Stimulated activated CD4-positive, alpha-beta T cell treated with anti-CD3 and anti-CD28 coated beads, Interleukin-12 subunit alpha, Interleukin-12 subunit beta, amount 100 ng/mL, for 24 hours (primary cell): ENCODE measurements at places on chromosomes 3 and 15.

DNA sequence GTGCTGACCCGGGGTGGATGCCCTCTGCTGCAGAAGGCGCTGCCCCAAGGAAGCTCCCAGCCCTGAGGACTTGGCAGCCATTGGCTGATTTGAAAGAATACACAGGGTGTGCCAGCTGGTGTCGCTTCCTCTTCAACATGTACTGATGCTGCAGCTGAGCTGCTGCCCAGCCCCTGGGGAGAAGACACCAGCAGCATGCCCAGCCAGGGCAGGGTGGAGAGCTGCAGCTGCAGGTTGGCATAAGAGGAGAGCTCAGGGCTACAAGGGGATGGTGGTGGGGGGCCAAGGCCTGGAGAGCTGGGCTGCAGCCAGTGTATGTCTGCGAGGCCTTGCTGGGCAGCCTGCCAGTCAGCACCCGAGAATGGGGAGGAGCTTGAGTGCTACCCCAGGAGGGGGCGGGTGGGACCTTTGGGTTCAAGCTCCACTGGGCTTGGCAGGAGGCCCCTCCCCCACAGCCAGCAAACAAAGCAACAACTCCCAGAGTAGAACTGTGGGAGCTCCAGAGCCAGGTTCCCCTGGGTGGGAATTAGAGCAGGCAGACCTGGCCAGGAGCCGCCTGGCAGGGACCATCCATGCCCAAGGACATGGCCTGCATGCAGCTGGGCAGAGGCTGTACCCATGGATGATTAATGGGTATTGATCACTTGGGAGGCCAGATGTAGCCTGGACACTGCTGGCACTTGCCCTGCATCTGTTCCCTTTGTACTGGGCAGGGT, 9.2 kb upstream of the SEMA4B start:
- DNase-seq: no peak

GRCh38 chr3:36867810-36868209, 77.0 kb downstream of the TRANK1 start:
- no peak for DNase-seq

DNA sequence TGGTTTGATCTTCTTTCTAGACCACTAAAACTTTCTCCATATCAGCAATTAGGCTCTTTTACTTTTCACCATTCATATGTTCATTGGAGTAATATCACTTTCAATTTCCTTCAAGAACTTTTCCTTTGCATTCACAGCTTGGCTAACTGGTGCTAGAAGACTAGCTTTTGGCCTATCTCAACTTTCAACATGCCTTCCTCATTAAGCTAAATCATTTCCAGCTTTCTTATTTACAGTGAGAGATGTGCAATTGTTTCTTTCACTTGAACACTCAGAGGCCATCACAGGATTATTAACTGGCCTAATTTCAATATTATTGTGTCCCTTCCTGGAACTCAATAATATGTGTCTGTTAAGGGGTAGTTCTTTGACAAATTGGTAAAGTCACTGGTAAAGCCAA, 42.8 kb upstream of the PLOD2 start:
- DNase-seq: no peak

- DNase-seq: no peak
Measured at GRCh38 chr15:98699591-98700424, 51.5 kb downstream of the IGF1R start.

GRCh38 chr3:9291821-9292410, 42.5 kb upstream of the SRGAP3 start:
- no peak for DNase-seq

DNA sequence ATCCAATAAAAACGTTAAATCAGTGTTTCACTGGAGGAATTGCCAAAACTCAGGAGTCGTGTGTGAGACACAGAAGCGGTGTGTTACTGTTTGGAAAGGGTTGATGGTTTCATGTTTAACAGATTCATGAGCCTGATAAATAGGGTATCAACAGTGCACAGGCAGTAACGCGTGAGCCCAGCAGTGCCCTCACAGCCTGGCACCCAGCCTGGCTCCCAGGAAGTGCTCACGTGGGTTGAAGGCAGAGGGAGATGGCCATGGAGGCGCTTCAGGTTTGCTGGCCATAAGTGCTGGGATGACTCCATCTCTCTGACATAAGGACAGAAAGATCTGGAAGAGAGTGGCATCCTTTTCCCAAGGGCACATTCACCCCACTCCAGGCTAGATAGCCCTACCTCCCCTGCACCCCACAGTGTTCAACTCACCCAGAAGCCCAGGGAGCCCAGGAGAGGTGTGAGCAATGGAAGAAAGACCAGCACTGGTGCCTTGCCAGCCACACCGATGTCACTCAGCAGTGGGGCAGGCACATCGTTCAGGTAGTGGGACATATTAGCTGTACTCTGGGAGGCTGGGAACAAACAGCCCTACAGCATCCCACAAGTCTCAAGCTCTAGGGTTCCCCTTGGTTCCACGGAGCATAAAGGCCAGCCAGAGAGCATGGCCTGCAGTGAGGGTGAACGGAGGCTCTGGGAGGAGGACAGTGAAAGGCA, 164.3 kb downstream of the LRRK1 start:
- DNase-seq: no peak

DNA sequence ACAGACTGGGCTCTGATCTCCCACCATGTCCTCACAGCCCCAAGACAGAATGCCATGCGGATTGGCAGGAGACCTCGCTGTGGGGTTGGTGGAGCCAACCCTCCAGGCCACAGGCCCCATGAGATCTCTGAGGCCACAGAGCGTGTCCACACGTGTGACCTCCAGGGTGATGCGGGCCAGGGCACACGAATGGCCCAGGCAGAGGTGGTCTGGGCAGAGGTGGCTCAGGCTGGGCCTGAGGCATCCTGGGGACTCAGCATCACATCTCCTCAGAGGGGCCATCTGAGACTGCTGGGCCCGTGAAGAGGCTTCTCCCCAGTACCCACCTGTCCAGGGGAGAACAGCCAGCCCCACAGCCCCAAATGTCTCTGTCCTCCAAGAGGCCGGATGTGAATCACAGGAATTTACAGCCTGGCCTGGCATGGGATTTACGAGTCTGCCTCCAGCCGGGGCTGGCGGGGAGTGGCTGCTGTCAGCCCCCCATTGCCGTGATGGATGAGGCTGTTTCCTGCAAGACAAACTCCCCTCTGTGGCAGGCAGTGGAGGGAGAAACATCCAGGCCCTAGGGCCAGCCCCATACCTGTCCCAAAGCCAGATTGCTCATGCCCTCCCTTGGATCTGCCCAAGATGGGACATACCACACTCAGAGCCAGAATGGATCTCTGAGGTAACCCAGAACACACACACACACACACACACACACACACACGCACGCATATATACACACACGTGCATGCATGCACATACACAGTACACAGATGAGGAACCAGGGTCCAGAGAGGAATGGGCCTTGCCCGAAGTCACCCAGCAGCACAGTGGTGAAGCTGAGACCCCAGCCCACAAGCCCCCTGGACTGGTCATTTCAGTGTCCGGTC, 208.3 kb downstream of the TBC1D2B start:
- no peak for DNase-seq

DNA sequence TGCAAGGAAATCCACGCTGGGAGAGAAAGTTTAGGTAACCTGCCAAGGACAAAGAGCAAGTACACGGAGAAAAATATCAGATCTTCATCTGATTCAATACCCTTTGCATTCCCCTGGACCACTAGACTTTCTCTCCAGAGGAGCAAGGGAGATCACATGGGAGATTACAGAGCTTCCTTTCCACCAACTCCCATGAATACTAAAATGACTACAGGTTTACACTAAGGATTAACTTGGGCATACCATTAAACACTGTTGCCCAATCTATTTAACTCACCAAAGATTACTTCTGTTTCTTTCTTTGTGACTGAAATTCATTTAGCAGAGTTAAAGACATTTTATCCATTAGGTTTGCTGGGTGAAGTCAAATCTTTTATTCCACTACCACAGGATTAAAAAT, 71.2 kb downstream of the RYK start:
- no peak for DNase-seq

DNA sequence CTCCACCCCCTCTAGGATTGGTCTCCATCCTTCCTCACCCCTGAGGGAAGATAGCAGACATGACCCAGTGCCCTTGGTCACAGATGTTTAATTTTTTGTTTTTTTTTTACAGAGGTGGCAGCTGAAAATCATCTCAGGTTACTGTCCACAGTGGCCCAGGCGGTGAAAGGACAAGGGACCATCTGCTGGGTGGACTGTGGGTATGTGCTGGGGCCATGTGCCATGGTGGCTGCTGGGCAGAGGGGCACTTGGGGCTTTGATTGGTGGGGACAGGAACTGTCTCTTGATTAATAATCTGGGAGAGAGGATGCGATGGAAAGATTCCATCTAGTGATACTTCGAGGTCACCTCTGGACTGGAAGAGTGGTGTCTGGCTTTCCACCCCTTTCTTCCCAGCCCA, 25.4 kb downstream of the PDIA5 start:
- DNase-seq: no peak
